ENCODE measurements at places on chromosomes 7 and 10.

GRCh38 chr10:24039315-24039714 lies 169.6 kb upstream of the KIAA1217 start:
- DNase-seq: no peak

DNA sequence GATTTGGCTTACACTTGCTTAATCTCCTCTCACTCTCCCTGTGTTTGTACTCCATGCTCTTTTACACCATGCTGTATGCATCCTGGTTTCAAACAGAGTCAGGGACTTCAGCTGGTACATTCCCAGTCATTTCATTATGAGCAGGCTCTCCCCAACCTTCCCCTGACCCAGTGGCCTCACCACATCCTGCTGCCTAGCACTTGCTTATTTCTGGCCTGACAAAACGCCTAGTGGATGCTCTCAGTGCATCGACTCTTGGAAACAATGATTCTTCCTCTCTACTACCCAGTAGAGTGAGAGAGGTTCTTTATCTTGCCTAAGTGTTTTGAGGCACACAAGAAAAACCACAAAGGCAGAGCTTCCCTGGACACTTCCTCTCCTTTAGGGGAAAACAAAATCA lies 63.4 kb downstream of the CAV1 start:
- DNase-seq: no peak

DNA sequence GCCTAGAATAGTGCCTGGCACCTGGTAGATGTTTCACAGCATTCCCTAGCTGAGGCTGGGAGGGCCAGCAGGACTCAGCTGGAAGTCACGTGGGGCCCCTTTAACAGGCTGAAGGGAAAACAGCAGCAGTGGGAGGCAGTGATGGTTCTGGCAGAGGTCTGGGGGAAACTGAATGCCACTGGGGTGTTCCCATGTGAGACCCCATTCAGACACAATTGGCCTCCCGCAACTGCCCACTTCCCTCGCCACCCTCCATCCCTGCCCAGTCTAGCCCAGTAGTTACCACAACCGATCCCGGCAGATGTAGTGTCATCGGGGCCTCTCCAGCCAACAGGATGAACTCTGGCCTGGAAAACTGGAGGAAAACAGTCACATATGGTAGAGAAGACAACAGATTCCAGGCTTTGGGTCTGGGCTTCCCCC lies 38.3 kb downstream of the FRMPD2 start:
- no peak for DNase-seq

DNA sequence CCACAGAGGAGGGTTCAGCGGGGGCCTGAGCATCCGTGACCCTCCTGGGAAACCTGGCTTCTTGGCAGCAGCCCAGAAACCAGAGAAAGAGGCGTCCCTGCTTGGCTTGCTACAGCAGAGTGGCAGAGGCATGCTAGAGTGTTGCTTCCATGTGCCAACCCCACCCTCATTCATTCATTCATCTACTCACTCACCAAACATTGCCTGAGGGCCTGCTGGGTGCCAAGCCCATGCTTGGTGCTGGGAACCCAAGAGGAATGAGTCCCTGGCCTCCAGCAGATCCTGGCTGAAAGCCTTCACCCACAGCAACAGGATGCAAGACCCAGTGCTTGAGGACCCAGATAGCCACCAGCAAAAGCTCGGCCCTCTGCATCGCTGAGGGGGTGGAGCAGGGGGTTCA lies 129.0 kb downstream of the CDH23 start:
- DNase-seq: no peak

DNA sequence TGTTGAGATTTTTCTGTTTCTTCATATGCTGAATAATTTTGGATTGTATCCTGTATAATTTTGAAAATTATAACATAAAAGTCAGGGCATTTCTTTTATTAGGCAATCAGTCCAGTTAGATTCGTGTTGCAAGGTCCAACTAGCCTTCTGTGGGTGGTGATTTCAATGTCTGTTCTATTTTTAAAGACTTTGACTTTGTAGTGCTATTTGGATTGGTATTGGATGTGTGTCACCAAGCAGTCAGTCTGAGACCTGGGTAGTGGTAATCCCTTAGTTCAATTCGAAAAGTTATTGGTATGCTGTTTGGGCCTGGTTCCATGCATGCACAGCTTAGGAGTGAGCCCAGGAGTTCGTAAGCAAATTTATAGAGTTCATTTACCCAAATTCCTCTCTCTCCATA lies 82.2 kb downstream of the EPDR1 start:
- DNase-seq: no peak

- no peak for DNase-seq
These were observed 228.7 kb upstream of the CCDC6 start for GRCh38 chr10:60135020-60135419.

DNA sequence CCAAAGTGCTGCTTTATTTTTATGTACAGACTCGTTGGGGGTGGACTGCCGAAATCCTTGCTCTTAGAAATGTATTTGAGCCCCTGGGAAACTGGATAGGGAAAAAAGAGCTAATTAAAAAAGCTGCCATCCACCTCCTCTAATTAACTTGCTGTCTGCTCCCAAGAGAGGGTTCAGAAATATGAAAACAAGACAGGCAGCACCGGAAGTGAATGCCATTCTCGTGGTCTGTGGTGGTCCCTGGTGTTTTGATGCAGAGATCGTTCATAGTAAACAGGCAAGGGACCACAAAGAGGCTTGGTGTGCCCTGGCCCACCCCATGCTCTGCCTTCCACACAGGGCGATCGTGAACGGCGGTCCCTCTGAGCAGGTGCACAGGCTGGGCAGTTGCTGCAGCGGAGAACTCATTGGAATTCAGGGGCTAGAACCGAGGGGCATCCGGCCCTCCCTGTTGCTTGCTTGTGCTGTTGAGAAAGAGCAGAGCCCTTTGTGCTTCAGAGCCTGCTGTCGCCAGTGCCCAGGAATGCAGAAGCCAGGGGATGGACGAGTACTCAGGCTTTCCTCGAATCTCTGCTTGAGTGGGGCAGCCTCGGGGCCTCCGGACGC lies 79.1 kb upstream of the BTBD16 start:
- DNase-seq: no peak

- no peak for DNase-seq
These were observed 2.6 kb upstream of the GATA3 start for GRCh38 chr10:8051851-8052257.

GRCh38 chr10:124040451-124041188 lies 52.8 kb downstream of the CHST15 start:
- DNase-seq: no peak

GRCh38 chr7:51113560-51113959 lies 203.0 kb downstream of the COBL start:
- no peak for DNase-seq

GRCh38 chr7:157946398-157947060 lies 609.7 kb downstream of the DNAJB6 start:
- no peak for DNase-seq

DNA sequence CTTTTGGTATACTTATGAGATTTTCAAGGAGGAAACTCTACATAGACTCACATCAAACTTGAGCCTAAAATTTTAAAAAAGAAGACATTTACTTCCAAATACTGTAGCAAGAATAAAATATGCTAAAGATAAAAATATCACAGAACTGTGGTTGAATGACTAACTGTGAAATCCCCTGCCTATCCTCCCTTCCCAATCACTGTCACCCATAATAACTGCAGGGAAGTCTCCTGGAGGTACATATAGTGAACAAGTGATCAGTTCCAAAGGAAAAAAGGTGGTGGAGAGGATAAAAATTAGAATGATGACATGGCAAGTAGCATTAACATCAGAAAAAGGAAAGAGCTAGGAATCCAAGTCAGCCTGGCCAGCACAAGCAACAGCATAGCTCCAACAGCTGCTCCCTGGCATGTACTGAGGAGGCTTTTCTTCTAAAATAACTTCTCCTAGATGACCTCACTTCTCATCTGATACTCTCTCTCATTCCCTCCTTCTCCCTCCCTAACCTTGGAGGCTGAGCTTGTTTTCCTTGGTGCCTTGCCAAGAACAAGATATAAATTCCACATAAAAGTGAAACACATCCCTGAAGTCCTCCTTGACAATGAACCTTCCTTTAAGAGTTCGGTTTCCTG lies 124.0 kb downstream of the IQUB start:
- no peak for DNase-seq

DNA sequence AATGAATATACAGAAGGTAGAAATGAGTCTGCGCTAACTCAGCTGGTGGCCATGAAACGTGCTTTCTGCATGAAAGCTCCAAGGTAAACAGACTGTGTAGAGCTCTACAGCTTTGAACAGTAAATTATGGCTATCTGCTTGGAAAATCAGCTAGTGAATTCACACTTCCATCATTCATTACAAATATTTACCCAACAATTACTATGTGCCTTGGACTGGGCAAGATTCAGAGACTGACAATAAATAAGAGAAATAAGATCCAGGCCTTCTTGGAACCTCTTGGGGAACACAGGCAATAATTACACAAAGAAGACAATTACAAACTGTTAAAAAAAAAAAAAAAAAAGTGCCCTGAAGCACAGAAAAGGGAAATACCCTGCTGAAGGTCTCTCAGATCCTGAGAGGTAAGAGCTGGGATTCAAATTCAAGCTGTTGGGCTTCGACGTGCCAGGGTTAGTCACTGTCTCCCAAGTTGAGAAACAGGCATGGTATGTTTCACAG lies 15.8 kb downstream of the TSPAN12 start:
- peak; percentile 84 for DNase-seq

DNA sequence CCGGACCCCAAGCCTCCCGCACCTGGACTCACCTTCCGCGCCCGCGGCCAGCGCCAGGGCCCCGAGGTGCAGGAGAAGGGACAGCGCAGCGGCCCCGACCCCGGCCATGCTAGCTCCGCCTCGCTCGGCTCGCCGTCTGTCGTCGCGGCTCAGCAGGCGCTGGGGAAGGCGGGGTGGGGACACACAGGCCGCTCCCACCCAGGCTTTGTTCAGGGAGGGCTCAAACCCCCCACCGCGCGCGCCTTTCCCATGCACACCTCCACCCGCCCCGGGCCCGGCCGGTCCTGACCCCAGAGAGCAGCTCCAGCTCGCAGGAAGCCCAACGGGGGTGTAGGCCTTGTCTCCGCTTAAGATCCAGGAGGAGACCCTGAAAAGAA lies at the start of gene KCP:
TSS of gene KCP (minus strand) at position 141 of the 377 bp plus-strand sequence. CDS start at position 108, 33 bp downstream.
- no peak for DNase-seq

- DNase-seq: no peak
These were observed 35.7 kb downstream of the SEMA3E start for GRCh38 chr7:83613232-83613631.

- no peak for DNase-seq
These were observed 117.8 kb downstream of the COL28A1 start for GRCh38 chr7:7417851-7418250.

- DNase-seq: peak; percentile 76
These were observed 31.1 kb upstream of the ADD3 start for GRCh38 chr10:109976681-109977080.

GRCh38 chr7:107551936-107552335 lies 11.8 kb downstream of the COG5 start:
- DNase-seq: no peak

GRCh38 chr10:97714401-97715258 lies 1.1 kb downstream of the MARVELD1 start:
- no peak for DNase-seq

DNA sequence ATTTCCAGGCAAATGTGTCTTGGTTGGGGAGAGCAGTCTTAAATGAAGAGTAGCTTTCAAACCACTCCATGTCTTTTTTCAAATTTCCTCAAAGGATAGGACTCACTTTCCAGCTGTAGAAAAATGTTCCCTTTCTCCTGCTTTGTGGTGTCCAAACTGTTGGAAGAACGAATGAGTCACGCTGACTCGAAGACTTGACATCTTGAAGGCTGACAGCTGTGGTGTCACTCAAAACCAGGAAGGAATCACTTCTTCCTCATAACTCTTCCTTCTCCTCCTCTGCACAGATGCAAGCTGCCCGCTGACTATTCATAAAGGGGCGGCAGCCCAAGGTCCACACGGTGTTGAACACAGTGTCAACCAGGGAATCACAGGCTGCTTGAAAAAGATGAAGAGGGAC lies 19.2 kb downstream of the PLA2G12B start:
- DNase-seq: no peak

DNA sequence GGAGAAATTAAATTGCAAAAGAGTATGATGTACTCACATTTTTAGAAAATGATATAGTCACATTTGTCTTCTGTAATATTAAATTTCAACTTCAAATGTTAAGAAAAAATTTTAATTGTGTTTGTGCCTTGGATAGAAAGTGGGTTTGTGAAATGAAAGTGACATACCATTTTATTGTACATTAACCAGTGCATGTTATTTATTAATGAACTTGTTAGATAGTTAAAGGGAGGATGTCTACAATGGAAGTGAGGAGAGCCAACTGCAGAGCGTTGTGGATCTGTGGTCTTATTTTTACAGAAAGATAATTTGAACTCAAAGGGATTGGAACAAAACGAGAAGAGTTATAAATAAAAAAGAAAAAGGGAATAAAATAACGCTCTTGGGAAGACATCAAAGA lies 291.7 kb downstream of the ARL4A start:
- DNase-seq: no peak

DNA sequence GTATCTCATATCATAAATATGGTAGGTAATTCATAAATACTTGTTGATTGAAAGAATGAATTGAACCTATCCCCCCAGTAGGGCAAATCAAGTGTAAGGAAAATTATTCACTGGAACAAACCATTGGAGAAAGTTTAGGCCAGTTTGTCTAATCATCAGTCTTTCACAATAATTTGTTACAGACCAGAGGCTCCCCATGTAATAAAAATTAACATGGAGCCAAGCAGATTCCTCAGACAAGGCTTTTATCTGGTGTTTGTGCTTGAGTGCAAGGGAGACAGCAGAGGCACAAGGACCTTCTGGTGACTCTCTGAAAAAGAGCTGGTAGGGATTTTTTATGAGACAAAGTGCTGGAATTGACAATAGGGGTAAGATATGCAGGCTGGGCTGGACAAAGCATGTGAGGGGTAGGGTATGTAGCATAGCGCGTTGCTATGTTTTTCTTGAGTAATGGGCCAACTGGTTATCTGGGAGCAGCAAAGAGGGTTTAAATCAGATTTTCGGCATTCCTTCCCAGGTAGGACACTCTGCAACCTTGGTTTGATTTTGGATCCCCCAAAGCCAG lies 7.8 kb upstream of the PANK1 start:
- DNase-seq: no peak

DNA sequence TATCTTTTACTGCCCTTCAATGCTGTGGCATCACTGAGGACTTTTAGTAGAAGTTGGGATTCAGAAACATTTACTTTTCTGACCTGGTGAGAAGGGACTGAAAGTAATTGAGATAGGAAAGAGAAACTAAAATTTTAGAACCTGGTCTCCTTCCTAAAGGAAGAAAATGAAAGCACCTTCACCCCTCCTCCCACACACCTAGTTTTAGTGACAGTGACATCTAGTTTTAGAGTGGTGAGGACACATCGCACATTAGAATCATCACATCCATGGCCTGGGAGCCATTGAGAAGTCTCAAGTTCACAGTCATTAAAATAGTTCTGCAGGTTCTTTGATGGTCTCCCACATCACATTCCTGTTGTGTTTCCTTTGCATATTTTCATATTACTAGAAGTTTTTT lies 16.1 kb downstream of the TAS2R41 start:
- no peak for DNase-seq

DNA sequence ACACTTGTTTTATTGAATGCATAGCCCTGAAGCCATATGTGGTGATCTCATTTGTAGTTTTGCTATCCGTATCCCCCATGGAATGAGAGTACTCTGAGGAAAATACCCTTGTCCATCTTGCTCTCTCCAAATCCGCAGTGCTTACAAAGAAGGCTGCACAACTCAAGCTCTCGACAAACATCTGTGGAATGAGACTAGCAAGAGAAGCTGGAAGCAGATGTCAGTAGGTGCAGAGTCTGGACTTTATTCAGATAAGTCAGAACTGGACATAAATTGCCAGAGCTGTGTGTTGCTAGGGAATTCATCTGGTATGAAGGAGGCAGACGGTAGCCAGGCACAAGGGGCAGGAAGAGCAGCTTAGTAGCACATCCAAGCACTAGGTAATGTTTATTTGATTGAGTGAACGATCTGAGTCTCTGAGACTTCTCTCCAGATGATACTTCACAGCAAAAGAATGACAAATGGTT lies 1046.2 kb downstream of the XPNPEP1 start:
- DNase-seq: no peak

All from DMS153 (cell line).